ENCODE measurements at places on chromosomes 11 and 22.

DNA sequence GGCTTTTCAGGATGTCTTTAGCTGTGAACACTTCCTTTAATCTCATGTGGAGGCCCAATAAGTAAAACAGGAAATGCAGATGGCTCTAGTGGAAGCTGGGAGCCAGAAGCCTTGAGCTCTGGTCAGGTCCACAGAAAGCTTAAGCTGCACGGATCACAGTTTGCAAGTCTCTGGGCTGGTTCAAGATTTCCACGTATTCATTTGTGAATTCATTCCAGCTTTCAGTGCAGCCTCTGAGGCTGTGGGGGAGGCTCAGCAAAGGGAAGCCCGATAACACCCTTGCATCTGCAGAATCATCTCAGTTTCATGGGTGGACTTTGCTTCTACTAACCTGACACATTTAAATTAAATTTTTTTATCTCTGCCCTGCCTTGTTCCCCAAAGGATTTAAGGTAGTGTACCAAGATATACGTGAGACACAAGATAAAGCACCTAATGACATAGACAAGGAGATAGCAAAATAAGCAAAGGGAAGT is 65.6 kb downstream of the ISX start:
- H3K4me1 ChIP-seq, result peaks cover 7% of the 10 kb centered on the region
- no peak for DNase-seq
- H3K36me3 ChIP-seq, result no peaks in the 10 kb centered on the region

DNA sequence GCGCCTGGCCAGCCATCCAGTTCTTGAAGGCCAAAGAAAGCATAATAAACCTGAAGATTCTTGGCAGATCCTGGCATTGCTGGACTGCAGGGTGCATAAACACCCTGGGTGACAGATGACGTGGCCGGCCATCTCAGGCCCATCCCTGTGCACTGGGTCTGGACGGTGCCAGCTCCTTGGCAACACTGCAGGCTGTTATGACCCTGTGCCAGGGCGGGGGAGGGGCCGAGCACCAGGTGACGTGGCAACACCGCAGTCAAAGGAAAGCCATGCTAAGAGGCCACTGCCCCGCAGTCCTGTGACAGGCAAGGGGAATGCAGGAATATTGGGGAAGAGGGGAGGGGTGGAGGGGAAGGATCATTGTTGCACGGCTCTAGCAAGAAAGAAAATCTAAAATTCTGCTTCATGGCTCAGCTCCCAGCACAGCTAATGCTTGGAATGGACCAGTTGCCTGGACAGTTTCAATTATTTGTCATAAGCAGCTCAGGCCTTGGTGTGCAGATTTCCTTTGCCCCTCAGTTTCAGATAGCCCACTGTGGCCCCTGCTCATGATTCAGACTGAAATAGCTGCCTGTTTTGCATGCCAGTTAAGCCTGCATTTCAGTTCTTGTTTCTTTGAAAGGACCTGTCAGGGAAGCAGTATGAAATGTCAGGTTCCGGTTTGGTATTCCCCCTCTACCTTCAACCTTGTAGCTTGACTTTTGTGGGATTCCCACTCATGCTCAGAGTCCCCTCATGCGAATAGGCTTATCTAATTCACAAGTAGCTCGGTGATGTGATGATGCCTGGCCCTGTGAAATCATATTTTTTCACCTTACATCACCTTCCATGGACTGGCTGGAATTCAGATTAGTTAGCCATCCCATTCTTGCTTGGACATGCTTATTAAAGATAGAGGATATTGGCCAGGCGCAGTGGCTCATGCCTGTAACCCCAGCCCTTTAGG is 29.7 kb upstream of the DDX6 start:
- no peak overlapping the region for H3K27ac ChIP-seq
- no peak for DNase-seq
- H3K27me3 ChIP-seq, result no peaks in the 10 kb centered on the region
- H3K4me3 ChIP-seq, result no peak overlapping the region
- no peaks in the 10 kb centered on the region for H3K4me1 ChIP-seq
- H3K36me3 ChIP-seq, result no peaks in the 10 kb centered on the region

DNA sequence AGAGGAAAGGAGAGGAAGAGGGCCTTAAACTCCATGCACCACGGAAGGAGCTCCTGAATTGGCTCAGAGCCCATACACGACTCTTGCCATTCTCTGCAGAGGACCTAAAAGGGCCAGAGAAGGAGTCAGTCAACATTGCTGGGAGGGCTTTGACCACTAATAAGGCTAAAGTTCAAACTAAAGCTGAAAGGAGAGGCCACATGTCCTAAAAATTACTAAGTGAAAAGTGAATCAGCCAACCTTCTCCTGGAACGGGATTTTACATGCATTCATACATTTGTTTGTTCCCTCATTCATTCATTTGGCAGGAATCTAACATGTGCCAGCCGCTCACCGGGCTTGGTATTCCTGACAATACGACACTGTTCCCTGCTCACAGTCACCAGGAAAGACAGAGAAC is 10.5 kb downstream of the CLMP start:
- DNase-seq, result no peak
- peaks cover 14% of the 10 kb centered on the region for H3K4me1 ChIP-seq
- no peaks in the 10 kb centered on the region for H3K27me3 ChIP-seq
- no peaks in the 10 kb centered on the region for H3K36me3 ChIP-seq
- H3K4me3 ChIP-seq, result no peak overlapping the region

DNA sequence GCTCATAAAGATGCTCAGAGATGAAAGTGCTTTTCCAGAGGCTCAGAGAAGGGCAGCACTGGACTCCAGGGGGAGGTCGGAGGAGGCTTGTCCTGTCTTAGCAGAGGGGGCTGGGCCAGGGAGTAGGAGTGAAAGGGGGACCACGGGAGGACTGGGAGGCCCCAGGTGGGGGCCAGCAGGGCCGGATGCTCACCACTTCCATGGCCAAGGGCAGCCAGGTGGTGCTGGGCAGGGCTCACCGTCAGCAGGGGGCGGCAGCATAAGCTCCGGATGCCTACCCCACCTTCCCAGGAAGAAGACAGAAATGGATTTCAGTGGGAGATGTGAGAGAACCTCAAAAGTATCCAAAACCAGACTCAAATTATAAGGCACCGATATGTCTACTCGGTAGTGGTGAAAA is 11.0 kb downstream of the RAB36 start:
- no peaks in the 10 kb centered on the region for H3K36me3 ChIP-seq
- no peak overlapping the region for H3K27ac ChIP-seq
- no peaks in the 10 kb centered on the region for H3K27me3 ChIP-seq
- H3K4me1 ChIP-seq, result peaks cover 2% of the 10 kb centered on the region
- DNase-seq, result no peak
- no peak overlapping the region for H3K4me3 ChIP-seq

DNA sequence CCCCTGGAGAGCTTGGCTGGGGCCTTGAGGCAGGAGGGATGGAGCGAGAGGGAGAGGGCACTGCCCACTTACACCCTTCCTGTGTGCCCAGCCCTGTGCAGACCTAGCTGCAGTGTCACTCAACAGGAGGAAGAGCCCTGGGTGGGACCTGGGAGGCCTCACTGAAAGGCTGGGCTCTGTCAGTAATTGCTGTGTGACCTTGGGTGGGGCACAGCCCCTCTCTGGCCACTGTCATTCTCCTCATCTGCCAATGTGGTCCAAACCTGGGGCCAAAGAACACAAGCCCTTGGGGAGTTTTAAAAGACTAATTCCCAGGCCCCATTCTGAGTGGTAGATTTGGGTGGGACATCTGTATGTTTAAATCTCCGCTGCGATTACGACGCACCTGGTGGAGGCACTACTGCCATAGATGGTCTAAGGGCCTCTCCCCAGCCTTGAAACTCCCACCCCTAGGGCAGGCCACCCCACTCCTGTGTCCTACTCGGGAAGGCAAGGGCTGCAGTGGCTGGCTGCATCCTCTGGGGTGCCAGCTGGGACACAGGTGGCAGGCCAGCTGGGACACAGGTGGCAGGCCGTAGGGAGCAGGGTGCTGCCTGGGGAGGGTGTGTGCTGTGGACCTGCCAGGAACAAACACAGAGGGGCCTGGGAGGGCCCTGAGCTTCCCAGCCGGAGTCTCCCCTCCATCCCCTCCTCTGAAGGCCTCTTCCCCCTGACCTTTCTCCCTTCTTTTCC is 12.3 kb upstream of the SOX10 start:
- DNase-seq, result no peak
- H3K4me3 ChIP-seq, result no peak overlapping the region
- H3K27me3 ChIP-seq, result no peaks in the 10 kb centered on the region
- H3K4me1 ChIP-seq, result peaks cover 3% of the 10 kb centered on the region
- no peak overlapping the region for H3K27ac ChIP-seq

- no peak overlapping the region for H3K27ac ChIP-seq
- no peak overlapping the region for H3K4me3 ChIP-seq
- no peaks in the 10 kb centered on the region for H3K27me3 ChIP-seq
- DNase-seq, result no peak
Observed at GRCh38 chr11:36478700-36479329, 31.3 kb downstream of the TRAF6 start.

DNA sequence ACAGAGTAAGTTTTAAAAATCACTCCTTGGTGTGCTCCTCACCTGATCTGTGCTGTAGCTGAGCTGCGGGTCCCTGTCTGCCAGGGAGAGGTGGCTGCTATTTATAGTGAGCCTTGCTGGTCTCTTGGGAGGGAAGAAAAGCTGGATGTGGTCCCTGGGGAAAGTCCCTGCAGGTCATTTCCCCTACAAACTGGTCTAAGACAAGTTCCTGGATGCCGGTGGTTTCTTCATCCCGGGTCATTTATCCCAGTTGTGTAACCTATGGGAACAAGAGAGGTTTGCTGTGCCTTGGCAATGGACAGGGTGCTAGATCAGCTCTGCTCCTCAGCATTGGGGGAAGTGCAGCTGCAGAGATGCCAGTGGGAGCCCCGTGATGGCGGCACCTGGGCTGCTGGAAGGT is at the start of gene SAA2:
SAA2 (minus strand) TSS at position 108 of the 400 bp plus-strand sequence. CDS start 657 bp downstream, outside the sequence.
- no peaks in the 10 kb centered on the region for H3K36me3 ChIP-seq
- no peak within 1 kb of the TSS for H3K27ac ChIP-seq
- DNase-seq, result no peak
- no peaks in the 10 kb centered on the region for H3K27me3 ChIP-seq

GRCh38 chr11:57430952-57431351 is 4.0 kb upstream of the SLC43A3 start:
- no peak overlapping the region for H3K27ac ChIP-seq
- H3K4me1 ChIP-seq, result peaks cover 3% of the 10 kb centered on the region
- no peak for DNase-seq
- no peaks in the 10 kb centered on the region for H3K36me3 ChIP-seq
- H3K27me3 ChIP-seq, result no peaks in the 10 kb centered on the region
- no peak overlapping the region for H3K4me3 ChIP-seq

- H3K36me3 ChIP-seq, result no peaks in the 10 kb centered on the region
- no peak overlapping the region for H3K27ac ChIP-seq
- no peak for DNase-seq
- H3K27me3 ChIP-seq, result no peaks in the 10 kb centered on the region
Observed at GRCh38 chr11:69949327-69949726, 128.8 kb upstream of the ANO1 start.

- no peak overlapping the region for H3K4me3 ChIP-seq
- no peaks in the 10 kb centered on the region for H3K4me1 ChIP-seq
- H3K27me3 ChIP-seq, result no peaks in the 10 kb centered on the region
- H3K27ac ChIP-seq, result no peak overlapping the region
Observed at GRCh38 chr22:31230155-31230870, 18.2 kb downstream of the LIMK2 start.

DNA sequence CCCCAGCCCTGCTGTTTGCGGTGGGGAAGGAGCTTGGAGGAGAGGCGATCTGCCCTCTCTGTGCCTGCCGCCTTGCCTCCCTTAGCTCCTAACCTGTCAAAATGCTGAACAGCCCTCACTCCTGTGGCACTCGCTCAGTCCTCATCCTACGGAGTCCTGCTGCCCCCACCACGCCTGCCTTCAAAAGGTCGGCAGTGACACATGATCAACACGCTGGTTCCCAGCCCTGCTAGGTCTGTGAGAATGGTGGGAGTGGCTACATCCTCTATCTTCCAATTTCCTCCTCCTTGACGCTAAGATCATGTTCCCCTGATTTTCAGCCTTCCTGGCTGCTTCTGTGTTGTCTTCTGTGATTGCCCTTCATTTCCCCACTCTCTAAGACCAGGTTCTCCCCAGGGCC is 120.2 kb upstream of the TBCEL start:
- DNase-seq, result no peak
- no peak overlapping the region for H3K4me3 ChIP-seq
- no peaks in the 10 kb centered on the region for H3K27me3 ChIP-seq
- H3K36me3 ChIP-seq, result no peaks in the 10 kb centered on the region
- H3K4me1 ChIP-seq, result no peaks in the 10 kb centered on the region
- no peak overlapping the region for H3K27ac ChIP-seq

DNA sequence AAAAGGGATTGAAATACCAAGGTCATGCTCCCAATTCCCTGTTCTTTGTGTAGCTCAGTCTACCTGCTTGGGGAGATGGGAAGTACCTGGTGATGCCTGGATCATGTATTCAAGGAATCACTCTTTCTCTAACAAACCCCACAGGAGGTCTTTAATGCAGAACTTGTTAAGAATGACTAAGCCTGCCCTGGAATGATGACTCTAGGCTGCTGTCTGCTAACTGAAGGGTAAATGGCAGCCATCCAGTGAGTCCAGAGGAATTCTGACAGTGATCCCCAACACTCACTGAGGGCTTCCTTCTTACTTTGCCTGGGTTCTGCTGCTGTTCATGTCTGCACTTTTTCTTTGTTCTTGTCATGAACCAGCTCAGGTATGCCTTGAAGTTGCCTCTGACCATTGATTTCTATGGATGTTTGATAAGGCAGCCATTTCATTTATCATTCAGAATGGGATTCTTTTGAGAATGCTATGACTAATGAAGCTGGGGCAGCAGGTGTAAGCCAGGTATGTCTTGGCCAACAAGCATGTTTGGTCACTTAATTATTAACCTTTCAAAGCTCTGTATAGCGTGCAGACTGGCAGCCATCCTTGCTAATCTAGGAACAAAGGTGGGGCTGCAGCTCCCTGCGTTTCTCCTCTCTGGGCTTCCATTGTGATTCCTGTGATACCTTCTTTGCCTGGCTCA is 11.4 kb downstream of the PRSS23 start:
- H3K4me3 ChIP-seq, result no peak overlapping the region
- peaks cover 5% of the 10 kb centered on the region for H3K4me1 ChIP-seq
- no peaks in the 10 kb centered on the region for H3K36me3 ChIP-seq
- DNase-seq, result no peak

GRCh38 chr11:77303328-77303727 is 1.8 kb upstream of the GDPD4 start:
- H3K36me3 ChIP-seq, result no peaks in the 10 kb centered on the region
- DNase-seq, result no peak
- no peak overlapping the region for H3K4me3 ChIP-seq
- no peak overlapping the region for H3K27ac ChIP-seq

DNA sequence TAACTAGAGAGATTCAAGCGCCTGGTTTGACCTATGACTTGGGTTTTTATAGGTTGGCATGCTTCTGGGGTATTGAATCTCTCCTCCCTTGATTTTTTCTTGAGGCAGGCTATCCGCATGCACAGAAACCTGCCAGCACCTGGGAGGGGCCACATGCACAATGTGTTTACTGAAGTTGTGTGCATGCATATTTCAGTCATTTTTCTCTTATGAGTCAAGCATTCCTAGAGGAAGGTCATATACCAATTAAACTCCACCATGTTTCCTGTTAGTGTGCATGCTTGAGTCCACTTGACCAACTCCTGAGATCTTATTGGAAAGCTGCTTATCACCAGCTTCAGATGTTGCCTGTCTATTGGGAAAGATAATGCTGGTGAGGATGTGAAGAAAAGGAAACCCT is 1718.4 kb downstream of the LRRC4C start:
- H3K4me3 ChIP-seq, result no peak overlapping the region
- H3K4me1 ChIP-seq, result no peaks in the 10 kb centered on the region
- no peaks in the 10 kb centered on the region for H3K27me3 ChIP-seq
- no peak for DNase-seq
- H3K27ac ChIP-seq, result no peak overlapping the region
- no peaks in the 10 kb centered on the region for H3K36me3 ChIP-seq

All from iPS DF 6.9 (cell line).